Stimulated activated CD8-positive, alpha-beta memory T cell treated with anti-CD3 and anti-CD28 coated beads, Interleukin-15, amount 100 ng/mL, for 1 hour (primary cell): ENCODE measurements at places on chromosomes 11 and 22.

- no peak for DNase-seq
Observed at GRCh38 chr11:74819400-74819799, 70.8 kb downstream of the RNF169 start.

DNA sequence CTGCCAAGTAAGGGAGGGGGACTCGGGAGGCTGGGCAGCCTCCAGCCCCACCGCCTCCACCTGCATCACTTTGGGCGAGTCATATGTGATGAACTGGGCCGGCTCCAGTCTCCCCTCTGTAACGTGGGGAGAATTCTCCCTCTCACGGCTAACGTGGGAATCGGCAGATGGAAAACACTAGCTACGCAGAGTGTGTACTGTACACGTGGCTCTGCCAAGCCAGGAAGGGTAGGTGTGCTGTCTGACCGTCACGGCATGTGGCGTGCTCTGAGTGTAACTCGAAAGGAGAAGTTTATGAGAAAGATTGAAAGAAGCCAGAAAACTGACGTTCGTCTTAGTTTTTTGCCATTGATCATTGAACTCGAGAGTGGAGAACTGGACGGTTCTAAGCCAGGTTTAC is 13.7 kb downstream of the TRMU start:
- no peak for DNase-seq

- DNase-seq, result no peak
Observed at GRCh38 chr11:9739123-9739900, 75.4 kb downstream of the SWAP70 start.

DNA sequence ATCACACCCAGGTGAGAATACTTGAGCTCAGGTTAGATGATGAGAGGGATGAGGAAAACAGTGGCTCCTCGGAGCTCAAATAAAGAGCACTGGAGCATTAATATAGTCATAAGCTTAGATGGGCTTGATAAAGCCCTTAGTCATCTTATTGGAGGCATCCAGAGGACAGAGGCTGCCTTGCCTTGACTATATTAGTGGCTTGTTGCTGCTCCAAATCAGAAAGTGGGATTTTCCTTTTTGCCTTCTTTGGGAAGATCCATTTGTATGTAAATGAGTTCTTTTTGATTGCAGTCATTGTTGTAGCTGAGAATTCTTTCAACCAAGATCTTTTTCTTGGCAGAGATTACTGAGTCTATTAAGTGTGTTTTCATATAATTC is 18.9 kb downstream of the ADM start:
- DNase-seq, result no peak

GRCh38 chr11:71491531-71491930 is 35.5 kb upstream of the KRTAP5-7 start:
- no peak for DNase-seq

- no peak for DNase-seq
Observed at GRCh38 chr11:61697764-61698163, 17.6 kb downstream of the DAGLA start.

- no peak for DNase-seq
Observed at GRCh38 chr11:43172477-43172876, 139.3 kb upstream of the API5 start.

DNA sequence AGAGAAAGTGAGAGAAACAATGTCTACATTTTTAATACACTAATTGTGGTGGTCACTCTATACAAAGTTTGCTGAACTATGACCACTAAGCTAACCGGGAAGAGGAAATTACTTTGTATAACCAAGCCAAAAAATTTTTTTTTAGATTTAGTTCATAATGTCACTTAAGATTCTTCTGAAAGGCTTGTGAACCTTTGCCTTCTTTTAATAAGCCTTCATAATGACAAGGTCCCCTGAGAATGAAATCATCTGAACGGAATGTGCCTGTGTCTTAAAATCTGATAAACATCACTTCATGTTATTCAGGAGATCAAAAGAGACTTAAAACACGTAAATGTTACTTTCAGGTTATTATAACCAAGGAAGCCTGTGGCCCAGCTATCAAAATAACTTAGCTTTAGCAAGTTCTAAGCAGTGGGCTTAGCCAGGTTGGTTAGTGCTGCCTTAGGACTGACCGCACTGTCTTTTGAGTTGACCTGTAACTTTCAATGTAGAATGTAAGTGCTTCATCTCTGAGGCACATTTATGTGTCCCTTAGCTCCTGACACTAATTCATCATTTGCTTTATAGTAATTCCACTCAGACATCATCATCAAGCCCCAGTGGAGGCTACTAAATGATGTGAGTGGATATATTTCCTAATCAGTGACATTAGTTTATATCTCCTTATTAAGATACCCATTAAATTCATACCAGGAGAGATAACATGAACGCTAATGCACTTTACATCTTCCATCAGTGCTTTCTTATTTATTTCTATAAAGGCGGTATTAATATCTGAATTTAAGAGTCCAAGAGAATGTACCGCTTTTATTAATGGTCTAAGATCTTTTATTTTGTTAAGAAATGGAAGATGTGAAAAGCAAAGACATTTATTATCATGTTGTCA is 122.5 kb downstream of the WNT11 start:
- no peak for DNase-seq

GRCh38 chr11:119705362-119705761 is 23.6 kb downstream of the NECTIN1 start:
- no peak for DNase-seq

DNA sequence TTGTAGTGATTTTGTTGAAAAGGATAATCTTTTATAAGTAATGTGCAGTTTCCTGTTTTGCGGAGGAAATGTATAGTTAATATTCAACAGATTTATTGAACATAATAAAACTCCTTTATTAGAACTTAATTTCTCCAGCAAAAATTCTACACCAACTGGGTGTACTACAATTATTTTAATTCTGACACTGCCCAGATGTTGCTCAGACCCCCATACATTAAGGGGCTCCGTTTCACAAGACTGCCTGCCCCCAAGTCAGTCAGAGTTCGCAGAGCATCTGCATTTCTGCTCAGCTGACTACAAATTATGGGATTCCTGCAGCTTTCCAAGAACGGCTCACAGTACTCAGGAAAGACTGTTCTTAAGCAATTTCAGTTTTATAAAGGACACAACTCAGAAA is 6.2 kb downstream of the CEP57 start:
- no peak for DNase-seq
